ENCODE measurements at places on chromosomes 7 and 10. TPM values are rescaled to one million over a fixed set of nuclear protein-coding genes. Genes with fewer than 3 reads are reported as not detected.
A peak's percentile ranks its signal among the peaks of the same experiment; 100 is the strongest.

Gene EPDR1
- total RNA-seq, result 44.1 TPM

- DNase-seq, result no peak
Observed at GRCh38 chr10:71397296-71398212, 834 bp downstream of the CDH23 start.

Gene TEX36
- not detected for total RNA-seq

Gene GIMAP1
- not detected for total RNA-seq

- no peak for DNase-seq
Observed at GRCh38 chr7:105643851-105644250, 62.6 kb upstream of the EFCAB10 start.

DNA sequence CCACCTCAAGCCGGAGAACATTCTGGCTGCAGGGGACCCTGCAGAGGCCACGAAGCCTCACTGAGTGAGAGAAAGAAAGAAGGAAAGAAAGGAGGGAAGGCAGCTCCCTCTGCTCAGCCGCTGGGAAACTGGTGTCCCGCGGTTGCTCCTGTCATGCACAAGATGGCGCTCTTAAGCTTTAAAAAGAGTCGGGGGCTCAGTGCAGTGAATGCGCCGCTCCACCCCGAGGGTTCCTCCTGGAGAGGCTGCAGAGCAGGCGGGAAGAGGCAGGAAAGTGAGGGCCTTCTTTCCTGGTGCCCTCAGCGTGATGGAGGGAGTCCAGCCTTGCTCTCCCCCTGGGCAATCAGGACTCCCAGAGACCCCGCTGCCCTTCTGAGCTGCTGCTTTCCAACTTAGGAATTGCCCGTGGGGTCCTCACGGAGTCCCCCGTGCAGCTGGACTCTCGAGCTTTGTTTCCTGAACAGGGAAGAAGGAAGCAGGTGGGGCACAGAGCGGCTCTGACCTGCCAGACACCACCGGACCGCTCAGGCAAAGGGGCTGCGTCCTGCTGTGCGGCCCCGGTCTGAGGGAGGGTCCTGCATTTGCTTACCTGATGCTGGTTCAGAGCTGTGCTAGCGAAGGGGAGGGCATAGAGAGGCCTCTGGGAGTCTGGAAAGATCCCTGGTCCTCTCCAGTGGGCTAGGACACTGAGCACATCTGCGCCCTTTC, 141.9 kb upstream of the MKI67 start:
- no peak for DNase-seq

Gene OR13A1
- not detected for total RNA-seq

DNA sequence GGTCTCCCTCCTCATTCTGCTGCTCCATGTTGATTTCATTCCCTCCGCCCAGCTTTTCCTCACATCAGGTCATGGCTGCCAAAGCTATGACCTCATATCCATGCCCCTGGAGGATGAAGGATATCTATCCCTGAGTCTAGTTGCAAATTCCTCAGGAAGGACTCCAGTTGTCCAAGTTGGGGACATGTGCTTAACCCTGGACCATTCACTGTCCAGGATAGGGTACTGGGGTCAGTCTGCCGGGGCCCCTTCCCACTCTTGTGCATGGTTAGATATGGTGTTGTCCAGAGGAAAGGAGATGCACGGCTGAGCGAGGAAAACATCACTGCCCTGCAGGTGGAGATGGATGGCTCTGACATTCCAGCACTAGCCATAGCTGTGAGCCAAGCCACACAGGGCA, 51.9 kb upstream of the COMTD1 start:
- DNase-seq, result no peak

GRCh38 chr10:1362589-1363445, 306.6 kb downstream of the WDR37 start:
- no peak for DNase-seq

Gene BTBD16
- total RNA-seq, result 2.0 TPM

Gene TLX1
- total RNA-seq, result not detected

GRCh38 chr10:50385624-50386023, 134.3 kb upstream of the ASAH2 start:
- DNase-seq, result no peak

DNA sequence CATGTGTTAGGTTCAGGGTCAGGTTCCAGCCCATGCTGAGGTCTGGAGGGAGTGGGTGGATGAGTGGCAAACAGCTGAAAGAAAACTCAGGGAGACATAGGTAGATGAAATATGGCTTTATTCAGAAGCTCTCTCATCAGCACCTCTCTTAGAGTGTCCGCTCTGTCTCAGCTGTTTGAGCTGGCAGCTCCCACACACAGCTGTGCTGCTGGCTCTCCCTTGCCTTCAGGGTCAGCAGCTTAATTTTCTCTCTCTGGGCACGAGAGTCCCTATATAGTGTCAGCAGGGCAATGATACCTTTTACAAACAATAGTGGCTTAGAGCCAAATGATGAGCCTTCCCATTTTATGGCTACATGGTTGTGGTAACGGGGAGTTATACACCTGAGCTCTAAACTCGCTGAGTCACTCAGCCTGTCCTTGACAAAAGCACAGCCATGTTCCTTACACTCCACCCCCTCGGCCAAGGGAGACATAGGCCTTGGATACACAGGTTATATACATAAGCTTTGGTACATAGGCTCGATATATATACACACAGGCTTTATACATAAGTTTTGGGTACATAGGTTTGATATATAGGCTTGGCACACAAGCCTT, 10.4 kb downstream of the RNF133 start:
- DNase-seq, result no peak

DNA sequence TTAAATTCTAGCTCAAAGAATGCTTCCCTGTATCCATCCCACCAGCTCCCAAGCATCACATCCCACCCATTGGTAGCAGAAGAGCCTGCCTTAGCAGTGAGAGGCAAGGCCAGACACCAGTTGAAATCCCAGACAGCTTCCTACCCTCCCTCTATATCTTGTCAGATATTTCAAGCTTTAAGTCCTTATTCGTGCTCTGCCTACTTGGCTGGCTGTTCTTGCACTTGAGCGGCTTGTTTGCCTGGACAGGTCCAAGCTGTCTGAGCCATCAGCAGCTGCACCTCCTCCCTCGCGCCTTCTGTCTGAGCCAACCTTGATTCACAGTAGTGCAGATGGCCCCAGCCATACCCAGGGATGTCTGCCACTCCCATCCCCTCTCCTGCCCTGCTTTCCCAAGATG, 16.4 kb downstream of the LRRC4 start:
- no peak for DNase-seq

- no peak for DNase-seq
Observed at GRCh38 chr10:117075064-117075463, 63.0 kb downstream of the VAX1 start.

DNA sequence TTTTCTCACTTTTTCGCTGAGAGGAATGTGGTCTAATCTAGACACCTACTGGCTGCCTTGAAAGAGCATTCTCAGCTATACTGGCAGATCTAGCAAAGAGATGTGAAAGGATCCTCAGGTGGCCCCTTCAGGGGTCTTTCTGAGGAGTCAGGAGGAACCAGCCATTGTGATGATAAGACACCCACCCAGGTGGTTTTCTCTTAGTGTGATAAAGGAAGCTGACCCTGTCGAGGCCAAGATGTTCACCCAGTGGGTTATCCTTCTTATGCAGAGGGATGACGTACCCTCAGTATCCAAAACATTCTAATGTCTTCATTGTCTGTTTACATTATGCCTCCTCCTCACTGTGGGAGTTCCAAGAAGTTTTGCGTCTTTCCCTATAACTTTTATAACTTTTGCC, 98.3 kb upstream of the LRGUK start:
- no peak for DNase-seq

DNA sequence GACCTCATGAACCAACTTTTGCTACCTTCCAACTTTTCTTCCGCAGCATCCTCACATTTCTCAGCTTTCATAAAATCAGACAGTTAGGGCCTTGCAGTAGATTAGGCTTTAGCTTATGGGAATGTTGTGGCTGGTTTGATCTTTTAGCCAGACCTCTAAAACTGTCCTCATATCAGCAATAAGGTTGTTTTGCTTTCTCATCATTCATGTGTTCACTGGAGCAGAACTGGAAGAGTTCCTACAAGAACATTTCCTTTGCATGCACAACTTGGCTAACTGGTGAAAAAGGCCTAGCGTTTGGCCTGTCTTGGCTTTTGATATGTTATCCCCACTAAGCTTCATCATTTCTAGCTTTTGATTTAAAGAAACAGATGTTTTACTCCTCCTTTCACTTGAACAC, 130.0 kb upstream of the LRRTM3 start:
- no peak for DNase-seq

DNA sequence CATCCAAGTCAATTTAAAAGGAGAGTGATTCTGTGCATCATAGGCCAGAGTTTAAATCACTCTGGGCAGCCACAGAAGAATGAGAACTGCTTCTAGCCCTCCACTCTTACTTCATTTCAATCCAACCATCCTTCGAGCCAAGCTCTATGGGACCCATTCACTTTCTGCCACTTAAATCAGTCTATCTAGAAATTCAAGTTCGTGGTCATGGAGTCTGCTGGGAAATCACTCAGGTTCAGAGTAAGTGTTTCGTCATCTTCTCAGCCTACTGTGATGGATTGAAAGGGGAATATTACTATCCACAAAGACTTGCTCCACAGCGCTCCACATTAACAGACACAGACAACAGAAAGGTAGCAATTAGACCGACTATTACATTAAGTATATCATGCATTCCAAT, 4.6 kb downstream of the DCLRE1C start:
- DNase-seq, result no peak

DNA sequence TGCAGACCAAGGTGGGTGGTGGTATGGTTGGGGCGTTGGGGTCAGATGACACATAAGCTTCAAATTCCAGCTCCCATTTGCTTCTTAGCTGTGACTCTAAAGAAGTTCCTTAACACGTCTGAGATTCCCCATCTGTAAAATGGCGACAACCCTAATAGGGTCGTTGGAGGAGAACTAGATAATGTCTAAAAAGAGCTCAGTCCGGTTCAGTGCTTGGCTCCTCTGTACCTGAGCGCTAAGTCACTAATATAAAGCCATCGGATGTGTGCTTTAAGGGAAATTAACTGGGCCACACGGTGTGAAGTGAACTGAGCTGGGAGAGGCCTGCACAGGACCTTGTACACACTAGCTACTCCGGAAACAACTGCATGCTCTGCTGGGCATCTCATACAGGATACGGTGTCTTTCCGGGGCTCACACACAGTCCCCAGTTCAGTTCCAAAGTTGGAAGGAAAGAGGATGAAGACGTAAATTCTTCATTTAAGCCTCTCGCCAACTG, 476 bp upstream of the ZFYVE27 start:
- no peak for DNase-seq

DNA sequence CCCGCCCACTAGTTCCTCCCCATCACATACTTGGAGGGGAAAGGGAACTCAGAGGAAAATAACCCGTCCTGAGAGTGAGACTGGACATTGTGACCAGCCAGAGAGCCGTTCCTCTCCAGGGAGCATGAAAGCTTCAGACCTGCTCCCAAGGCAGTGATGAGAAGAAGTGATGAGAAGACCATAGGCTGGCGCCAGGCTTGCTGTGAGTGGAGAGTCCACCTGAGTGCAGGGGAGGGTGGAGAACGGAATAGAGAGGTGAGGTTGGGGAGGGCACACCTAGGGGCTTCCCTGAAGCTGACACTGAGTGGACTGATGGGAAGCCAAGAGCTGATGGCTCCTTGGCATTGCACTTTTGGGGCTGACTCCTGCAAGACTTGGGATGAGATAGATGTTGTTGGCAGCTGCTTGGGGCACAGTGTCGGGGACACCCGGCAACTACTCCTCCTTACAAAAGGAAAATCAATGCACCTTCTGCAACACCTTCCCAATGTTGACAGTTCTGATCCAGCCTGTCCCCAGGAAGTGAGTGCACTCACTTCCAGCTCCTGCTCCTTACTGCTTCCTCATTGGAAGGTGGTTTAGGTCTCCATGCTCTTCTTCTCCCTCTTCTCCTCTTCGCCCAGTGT, 79.4 kb downstream of the EMX2 start:
- no peak for DNase-seq

Gene ACBD7
- 1.5 TPM for total RNA-seq

DNA sequence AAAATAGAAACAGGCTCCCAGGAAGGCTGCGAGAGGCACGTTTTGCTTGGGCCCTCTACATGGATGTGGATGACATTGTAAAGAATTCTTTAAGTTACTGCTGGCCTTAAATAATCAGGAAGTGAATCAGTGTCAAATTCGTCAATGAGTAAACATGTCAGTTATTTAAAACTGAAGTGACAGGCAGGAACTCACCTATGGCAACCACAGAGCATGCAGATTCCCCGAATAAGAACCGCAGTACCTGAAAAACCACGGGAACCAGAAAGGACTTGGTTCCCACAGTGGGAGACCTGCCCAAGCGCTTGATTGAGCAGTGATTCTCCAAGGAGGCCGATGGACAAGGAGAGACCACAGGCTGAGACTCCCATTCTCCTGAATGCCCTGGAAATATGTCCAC, 351.2 kb upstream of the AKR1E2 start:
- peak; percentile 34 for DNase-seq

DNA sequence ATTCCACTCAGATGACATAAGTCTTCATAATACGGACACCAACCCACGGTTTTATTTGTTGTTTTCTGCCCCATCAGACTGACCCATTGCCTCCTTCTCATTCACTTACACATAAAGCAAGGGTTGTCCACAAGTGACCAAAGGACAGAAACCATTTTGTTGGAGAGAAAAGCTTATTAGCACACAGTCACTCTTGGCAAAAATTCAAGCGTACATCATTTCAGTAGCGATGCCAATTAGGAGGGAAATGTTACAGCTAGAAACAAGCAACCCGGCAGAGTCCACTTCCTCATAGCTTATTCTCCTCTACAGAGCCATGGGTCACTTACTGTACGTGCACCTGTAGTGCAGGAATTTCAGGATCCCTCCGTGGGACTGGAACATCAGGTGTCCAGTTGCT, 23.0 kb downstream of the ABLIM1 start:
- no peak for DNase-seq

Gene PRF1
- total RNA-seq, result not detected

DNA sequence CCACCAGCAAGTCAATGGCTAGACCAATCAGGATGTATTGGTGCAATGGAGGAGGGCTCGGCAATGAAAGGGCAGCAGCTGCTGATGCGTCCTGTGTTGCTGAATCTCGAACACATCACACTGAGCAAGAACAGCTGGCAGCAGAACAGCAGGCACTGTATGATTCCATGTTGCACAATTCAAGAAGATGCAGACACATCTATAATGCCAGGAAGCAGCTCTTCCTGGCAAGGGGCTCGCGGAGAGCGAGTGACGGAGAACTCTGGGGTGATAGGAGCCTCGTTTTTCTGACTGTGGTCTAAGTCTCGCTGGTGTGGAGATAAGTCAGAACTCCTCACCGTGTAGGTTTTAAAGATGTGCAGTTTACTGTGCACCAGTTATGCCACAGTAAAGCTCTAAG, 24.8 kb upstream of the PFKP start:
- DNase-seq, result no peak

Gene CCDC146
- 5.6 TPM for total RNA-seq

- no peak for DNase-seq
Observed at GRCh38 chr7:7773334-7774309, 55.2 kb upstream of the RPA3 start.
